ENCODE measurements at places on chromosomes 4 and X.

DNA sequence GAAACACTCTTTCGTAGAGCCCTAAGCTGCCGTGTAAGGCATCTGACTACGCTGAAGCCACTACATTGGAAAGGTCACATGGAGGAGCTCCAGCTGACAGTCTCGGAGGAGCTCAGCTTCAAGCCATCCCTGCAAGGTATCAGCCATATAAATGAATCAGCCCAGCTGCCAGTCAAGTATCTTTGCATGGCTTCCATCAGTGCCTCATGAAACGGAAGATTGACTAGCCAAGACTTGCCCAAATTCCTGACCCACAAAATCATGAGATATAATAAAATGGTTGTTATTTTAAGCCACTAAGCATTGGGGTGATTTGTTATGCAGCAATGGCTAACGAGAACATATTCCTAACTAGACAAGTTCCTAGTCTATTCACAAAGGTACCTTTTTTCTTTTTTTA is 104.1 kb upstream of the SCOC start:
- no peak for DNase-seq

DNA sequence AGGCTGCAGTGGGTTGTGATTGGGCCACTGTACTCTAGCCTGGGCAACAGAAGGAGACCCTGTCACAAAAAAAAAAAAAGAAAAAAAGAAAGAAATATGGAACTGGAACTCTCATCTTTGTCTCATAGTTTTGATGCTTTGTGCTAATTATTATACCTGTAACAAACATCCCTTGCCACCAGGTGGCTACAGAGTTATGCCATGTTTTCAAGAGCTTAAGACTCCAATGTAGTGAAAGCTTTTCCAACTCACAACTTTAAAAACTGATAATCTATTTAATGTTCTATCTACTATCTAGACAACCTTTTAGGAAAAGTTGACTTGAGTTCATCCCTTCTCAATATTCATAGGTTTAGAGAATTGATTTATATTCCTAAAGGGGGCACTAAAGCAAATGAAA is 42.4 kb downstream of the HTR2C start:
- no peak for DNase-seq

- DNase-seq = no peak
Measured at GRCh38 chr4:124212815-124213630, 499.5 kb downstream of the ANKRD50 start.

DNA sequence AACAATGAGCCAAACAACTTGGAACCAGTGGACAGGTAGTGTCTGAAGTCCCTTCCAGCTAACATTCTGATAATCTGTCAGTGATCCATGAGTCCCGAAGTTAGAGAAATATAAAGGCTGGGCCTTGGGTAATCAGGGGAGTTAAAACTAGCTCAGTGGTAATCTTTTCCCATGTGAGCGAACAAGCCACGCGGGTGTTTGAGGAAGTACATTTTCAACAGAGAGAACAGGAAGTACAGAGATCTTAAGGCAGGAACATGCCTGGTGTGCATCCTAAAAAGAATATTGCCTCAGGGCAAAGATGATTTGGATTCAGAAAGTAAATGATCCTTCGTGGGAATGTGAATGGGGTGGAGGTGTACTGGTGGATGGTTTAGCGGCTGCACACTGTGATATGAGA is 42.9 kb downstream of the FNIP2 start:
- DNase-seq = no peak

DNA sequence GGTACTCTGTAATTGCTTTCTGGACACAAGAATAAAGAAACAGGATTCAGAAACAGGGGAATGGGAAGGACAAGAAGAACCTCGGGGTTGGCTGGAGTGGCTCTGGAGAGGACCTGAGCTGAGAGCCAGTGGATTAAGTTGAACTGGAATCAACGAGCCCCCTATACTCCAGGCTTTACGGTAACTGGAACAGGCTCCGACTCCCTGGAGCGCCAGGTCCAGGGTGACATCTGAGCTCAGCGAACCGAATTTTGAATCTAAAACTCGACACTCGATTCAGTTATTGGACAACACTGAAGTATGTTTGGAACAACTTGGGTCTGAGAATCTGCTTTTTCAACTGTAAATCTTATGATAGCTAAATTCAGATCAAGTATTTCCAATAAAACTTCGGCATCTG is 23.9 kb downstream of the HMX1 start:
- DNase-seq = no peak

DNA sequence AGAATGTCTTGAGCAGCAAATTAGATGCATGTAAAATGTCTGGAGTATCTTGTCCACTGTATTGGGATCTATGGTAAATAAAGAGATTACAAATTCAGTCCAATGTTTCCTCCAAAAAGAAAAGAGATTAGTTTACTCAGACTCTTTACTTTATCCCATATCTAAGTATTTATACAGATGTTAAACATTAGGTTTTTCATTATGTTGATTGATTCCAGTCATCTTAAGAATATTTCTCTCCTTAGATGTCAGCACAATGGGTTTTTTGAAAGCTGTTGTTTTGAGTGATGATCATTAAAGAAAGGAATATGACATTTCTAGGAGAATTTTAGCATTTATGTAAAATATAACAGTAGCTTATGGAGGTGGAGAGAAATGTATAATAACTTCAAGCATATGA is 938.9 kb downstream of the C4orf33 start:
- DNase-seq = no peak

DNA sequence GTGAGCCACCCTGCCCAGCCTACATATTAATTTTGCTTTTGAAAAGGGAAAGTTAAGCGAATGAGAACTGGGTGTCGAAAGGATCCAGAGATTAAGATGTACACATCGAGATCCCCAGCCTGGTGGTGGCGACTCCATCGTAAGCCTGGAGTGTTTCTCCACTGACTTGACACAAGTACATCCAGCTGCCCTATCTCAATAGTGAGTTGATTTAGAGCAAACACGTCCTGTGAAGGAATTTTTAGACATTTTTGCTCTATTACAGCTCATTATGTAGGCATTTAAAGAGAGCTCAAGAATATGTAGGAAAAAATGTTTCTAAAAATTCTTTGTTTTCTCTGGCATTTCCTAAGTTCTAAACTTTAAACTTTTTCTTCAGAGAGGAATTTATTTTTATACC is 11.7 kb upstream of the CLDN34 start:
- no peak for DNase-seq

GRCh38 chr4:33961761-33962160 is 2282.6 kb downstream of the ARAP2 start:
- no peak for DNase-seq

GRCh38 chr4:164509951-164510350 is 244.0 kb upstream of the SMIM31 start:
- DNase-seq = no peak
